ENCODE measurements at places on chromosomes 2 and 18.

GRCh38 chr2:48715042-48715899, 40.3 kb downstream of the LHCGR start:
- DNase-seq = no peak

DNA sequence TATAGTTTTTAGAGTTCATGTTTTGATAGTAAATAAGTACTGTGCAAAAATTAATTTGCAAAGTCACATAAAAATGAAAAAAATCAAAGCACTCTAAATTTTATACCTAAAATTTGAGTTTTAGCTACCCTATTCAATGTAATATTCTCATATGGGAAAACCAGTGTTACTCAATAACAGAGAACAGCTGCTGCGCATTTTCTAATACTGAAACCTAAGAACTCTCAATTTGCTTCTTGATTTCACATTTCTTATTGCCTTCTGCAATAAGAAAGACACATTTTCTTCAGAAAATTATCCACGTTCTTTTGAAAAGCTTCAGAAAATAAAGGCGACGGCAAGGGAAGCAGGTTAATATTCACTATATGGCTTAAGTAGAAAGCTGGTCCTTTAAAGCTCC, 199.1 kb upstream of the CCDC150 start:
- no peak for DNase-seq

DNA sequence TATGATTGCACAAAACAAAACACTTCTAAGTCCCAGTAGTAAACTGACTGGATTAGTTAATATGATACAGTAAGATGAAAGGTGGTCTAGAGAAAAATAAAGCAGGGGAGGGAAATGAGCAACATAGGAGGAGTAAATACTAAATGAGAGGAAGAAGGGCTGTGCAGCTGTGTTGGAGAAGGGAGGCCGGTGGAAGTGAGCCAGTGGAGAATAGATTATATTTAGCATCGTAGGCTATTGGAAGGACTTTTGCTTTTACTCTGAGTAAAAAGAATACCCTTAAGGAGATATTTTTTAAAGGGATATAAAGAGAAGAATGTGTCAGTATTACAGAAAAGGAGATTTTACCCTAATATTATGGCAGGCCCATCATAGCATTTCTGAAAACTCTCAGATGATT, 12.7 kb downstream of the WDR75 start:
- no peak for DNase-seq

DNA sequence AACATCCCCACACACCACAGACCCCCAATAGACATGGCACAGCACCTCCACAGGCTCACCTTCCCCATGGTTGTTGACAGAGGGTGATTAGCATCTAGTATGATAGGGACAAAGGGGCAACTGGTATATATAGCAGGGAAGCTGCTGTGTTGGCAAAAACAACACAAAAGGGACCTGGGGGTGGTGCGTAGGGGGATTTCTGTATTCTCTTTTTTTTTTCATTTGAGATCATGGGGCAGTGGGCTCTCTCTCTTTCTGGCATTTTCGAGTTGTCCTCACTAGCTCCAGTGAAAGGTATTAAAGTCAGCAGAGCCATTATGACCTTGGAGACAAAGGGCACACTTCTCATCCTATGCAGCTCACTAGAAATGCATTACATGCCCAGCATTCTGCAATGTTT, at the start of gene CRYGA:
Gene CRYGA (minus strand): TSS at position 101 of the 400 bp plus-strand sequence. CDS start 33 bp downstream, at position 68.
- DNase-seq = no peak

DNA sequence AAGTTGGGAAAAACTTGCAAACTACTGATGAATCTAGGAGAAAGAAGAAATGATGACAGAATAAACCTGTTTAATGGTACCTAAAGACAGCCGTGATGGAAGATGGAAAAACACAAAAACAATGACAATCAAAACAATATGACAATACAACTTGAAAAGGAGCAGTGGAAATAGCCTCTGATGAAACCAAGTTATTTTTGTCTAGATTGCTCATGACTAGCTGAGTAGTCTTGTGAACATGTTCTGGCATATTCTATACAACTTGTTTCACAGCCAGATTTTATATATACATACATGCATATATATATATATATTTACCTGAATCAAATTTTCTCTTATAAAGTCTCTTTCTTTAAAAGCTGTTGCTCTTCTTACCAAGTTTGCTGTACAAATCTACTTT, 439.1 kb downstream of the TGIF1 start:
- no peak for DNase-seq

GRCh38 chr2:29580223-29580622, 341.2 kb downstream of the ALK start:
- DNase-seq = no peak

- peak; percentile 82 for DNase-seq
These were observed 35.6 kb upstream of the PNO1 start for GRCh38 chr2:68121873-68122679.

- DNase-seq = no peak
These were observed 21.9 kb downstream of the TRABD2A start for GRCh38 chr2:84858937-84859336.

DNA sequence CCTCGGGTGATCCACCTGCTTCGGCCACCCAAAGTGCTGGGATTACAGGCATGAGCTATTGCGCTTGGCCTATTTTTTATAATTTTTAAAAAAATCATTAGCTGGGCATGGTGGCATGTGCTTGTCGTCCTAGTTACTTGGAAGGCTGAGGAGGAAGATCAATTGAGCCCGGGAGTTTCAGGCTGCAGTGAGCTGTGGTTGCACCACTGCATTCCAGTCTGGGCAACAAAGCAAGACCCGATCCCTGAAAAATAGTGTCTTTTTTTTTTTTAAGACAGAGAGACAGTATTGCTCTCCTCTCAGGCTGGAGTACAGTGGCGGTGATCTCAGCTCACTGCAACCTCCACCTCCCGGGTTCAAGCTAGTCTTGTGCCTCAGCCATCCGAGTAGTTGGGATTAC, 4.8 kb downstream of the SSB start:
- DNase-seq = no peak

Data from stimulated activated CD4-positive, alpha-beta T cell treated with anti-CD3 and anti-CD28 coated beads, Interleukin-2, amount 100 ng/mL, for 48 hours (primary cell).